CD4-positive, alpha-beta T cell treated with Interleukin-4 for 4 hours (primary cell): ENCODE measurements at places on chromosomes 6 and 20.

DNA sequence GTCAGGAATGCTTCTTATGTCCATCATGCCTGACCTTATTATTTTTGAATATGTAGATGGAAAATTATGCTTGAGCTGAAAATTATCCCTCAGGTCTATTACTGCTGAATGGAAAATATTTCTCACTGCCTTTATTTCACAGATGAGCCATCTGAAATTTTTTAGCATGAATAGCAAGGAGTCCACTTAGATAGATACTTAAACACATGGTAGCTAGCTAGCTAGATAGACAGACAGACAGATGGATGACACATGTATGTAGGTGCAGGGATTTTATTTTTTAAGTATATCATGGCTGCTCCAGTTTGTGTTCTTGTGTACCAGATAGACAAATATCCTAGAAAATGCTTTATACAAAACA is 645.0 kb downstream of the MMUT start:
- DNase-seq, result no peak

GRCh38 chr6:17865243-17865642 is 122.2 kb downstream of the KIF13A start:
- DNase-seq, result no peak

GRCh38 chr6:149136913-149137286 is 180.6 kb upstream of the TAB2 start:
- DNase-seq, result no peak

- DNase-seq, result no peak
Measured at GRCh38 chr6:9901376-9901775, 513.5 kb downstream of the TFAP2A start.

DNA sequence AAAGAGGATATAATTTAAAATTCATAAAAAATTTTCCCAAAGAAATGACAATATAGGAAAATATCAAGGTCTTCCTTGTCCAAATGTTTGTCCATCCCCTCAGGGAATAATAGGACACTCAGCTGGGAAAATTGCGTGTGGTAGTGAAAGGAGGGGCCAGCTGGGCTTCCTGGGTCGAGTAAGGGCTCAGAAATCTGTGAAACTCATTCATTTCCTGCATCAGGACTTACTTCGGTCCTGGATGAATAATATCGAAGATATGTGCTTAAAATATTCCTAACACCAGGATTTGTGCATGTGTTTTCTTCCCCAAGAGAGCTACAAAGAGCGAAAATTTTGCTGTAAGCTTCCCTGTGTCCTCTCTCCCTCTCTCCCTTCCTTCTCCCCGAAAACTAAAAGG is 118.2 kb upstream of the GJE1 start:
- no peak for DNase-seq

- no peak for DNase-seq
Measured at GRCh38 chr6:44190715-44191114, 26.0 kb upstream of the MYMX start.

GRCh38 chr6:42746463-42747391 is 824 bp upstream of the TBCC start:
- DNase-seq, result peak; percentile 93

DNA sequence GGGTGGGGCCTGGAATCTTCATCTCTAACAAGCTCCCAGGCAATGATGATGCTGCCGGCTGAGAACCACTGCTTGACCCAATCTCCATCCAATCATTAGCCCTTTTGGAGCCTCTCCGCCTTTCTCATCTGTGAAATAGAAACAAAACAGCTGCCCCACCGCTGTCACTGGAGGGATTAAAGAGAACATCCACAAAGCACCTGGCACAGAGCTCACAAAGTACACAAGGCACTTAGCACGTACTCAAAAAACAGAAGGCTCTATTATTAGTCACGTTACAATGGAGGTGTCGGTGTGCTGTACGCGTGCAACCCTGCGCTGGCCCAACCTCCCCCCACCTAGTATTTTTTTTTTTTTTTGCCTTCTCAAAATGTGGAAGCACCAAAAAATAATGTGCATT is 213.5 kb upstream of the ARID1B start:
- no peak for DNase-seq

DNA sequence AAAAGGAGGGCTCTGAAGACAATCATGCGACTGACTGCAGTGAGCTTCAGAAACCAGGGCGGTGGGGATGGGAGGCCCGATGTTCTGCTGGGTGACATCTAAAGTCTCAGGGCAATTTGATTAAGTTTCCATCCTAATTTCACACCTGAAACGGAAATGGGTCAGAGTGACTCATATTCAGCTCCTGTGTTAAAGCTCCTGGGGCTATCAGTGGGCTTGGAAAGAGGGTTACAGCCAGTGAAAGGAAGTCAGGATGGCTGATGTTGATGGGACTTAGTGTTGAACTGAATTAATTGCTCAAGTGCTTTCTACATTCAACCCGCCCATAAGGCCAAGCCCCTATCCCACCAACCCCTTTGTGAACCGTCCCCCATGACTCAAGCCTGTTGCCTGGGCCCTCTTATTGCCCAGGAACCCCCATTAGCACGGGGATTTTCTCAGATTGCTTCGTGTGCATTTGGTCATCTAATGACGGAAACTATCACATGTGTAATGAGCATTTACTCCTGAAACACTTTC is 47.1 kb upstream of the TBC1D7 start:
- DNase-seq, result peak; percentile 47

DNA sequence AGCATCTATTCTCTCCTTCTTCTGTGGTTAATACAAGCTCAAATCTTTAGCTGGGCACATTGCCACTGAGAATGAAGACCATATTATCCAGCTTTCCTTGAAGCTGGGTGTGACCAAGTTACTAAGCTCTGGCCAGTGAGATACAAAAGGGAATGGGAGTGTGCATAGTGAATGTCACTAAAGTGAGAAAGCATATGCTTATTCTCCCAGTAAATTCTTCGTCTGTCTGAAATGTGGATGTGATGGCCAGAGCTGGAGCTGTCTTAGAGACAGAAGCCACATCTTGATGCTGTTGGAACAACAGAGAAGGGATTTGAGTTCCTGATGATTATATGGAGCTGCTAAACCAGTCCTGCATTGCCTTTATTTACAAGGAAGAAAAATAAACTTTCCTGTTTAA is 60.1 kb downstream of the SESN1 start:
- no peak for DNase-seq

GRCh38 chr6:46062991-46063390 is 47.3 kb upstream of the CLIC5 start:
- DNase-seq, result no peak

GRCh38 chr6:170094686-170095272 is 196.1 kb downstream of the DLL1 start:
- DNase-seq, result no peak

DNA sequence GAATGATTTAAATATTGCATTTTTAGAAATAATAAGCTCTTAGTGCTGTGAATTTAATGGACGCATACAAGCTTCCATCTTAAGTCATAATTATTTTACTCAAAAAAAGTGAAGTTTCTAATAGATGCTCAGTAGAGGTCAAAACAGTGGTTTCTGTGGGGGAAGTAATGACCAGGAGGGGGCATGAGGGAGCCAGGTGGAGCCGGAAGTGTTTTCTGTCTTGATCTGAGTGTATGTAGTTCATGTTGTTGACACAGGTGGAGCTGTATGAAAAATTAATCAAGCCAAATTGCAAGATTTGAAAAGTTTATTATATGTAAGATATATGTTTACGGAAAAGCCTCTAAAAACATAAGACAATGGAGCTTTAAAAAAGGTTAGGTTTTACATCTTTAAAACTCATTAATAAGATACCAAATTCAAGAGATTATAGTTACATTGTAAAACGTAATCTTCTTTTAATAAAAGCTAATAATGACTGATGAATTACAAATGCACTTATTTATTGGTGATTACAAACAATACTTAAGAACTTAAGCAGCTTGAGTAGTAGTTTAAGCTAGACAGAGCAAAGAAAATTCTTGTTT is 68.0 kb downstream of the PLAGL1 start:
- peak; percentile 63 for DNase-seq

- no peak for DNase-seq
Measured at GRCh38 chr20:59063358-59064213, 21.0 kb upstream of the PRELID3B start.

DNA sequence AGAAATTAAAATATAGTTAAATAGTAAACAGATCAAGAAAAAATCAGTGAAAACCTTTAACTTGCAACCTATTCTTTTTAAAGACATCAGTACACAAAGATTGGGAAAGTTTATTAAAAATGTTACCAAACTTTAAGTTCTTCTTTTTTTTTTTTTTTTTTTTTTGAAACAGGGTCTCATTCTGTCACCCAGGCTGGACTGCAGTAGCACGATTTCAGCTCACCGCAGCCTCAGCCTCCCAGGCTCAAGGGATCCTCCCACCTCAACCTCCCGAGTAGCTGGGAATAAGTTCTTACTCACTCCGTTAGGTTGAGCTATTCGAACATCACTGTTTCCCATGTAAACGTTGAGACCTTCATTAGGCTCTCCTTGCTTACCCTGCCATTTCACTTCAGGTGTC is 5.6 kb downstream of the MAP3K5 start:
- no peak for DNase-seq

GRCh38 chr6:389622-390021 is 1.9 kb upstream of the IRF4 start:
- peak; percentile 72 for DNase-seq

DNA sequence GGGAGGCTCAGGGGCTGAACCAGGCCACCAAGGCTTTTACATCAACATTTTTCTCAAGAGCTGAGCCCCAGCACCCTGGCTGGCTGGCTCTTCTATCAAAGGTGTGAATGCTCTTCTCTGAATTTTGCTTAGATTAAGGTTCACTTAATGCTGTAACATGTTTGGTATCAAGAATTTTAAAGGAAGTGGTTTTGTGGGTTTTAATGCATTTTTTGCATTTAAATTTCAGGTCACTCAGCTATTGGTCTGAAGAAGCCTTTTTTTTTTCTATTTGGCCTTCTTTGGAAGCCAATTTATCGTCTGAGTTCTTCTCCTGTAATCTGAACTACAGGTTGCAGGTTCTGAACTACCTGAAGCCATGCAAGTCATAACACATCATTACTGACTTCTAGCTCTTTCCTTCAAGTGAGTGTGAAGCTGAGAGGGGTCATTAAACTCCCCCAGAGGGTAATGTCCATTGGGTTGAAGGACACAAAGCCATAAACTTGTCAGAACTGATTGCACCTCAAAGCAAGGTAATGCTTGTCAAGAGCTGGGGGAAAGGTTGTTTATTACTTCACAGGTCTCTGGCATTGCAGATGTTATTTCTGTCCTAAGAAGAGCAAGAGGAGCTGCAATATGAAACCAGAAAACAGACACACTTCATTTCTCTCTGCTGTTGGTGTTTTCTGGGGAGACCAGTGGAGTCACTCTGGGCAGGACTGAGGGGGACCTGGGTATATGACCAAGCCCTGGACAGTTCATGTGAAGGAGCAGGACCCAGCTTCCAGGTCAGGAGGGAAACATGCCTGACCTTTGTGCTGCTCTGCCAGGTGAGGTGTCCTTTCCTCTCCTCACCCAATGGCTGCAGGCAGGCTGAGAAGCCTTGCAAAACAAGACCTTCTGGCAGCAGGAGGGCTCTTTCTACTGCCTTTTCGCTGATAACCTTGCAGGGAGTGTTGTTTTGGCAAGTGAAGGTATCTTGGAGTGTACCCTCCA is 26.1 kb upstream of the NEDD9 start:
- DNase-seq, result peak; percentile 81

- DNase-seq, result no peak
Measured at GRCh38 chr6:46390153-46390876, 100.9 kb downstream of the RCAN2 start.

GRCh38 chr20:58446960-58447265 is 57.9 kb downstream of the VAPB start:
- DNase-seq, result no peak

DNA sequence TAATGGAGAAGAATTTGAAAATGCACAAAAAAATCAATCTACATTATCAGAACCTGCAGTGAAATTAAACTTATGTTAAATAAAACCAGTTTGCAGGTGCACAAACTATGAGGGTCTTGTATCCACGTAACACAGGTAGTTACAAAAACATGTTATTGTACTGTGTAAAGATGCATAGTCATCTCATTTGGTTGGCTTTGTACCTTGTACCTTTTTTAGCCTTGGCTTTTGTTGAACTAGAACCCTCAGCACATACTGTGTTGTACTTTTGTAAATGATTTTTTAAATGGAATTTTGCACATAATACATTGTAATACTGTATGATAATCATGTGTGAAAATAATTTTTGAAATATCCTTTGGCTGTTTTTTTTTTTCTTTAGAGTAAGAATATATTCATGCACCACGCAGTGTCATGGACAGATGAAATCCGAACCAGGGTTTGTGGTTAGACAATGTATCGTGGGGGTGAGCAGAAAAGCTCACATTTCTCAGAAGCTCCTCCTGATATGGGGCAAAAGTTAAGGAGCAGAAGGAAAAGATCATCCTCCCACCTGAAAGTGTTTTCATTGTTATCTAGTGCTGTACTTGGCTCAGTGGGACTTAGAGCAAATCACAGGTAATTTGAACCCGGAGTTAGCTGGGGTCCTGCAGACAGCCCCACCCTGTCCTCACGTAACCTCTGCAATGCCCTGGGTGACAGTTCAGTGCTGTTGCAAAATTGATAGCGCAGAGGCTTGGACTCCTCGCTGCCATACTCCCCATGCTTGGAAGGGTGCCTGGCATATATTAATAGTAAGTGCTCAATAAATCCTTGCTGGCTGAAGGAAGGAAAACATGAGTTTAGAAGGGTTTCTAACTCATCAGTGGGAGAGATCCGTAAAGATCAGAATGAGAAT is 14.8 kb upstream of the NAA20 start:
- DNase-seq, result no peak

DNA sequence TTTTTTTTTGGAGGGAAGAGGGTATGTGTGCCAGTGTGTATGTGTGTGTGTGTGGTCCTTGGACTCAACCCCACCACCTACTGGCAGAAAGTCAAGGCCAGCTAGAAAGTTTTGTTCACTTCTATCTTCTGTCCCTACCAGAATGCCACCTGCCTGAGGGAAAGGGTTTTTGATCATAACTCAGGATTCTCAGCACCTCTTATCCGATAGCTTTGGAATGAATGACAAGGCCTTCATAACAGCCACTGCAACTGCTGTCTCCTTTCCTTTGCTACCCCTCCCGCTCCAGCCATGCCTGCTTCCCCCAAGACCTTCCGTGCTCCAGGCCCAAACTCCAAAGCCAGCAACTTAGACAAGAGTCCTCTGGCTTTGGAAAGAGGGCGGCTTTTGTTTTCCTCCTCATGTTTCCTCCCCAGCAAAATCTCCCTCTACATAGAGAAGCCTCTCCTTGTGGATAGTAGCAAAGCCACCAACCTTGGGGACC is 18.7 kb downstream of the BTN3A1 start:
- peak; percentile 46 for DNase-seq

GRCh38 chr6:107879941-107880340 is 55.8 kb upstream of the SCML4 start:
- DNase-seq, result no peak
